ENCODE measurements at places on chromosomes 4 and X.
A peak's percentile ranks its signal among the peaks of the same experiment; 100 is the strongest.

- ATAC-seq = no peak
Measured at GRCh38 chr4:163042306-163042705, 124.4 kb downstream of the NAF1 start.

DNA sequence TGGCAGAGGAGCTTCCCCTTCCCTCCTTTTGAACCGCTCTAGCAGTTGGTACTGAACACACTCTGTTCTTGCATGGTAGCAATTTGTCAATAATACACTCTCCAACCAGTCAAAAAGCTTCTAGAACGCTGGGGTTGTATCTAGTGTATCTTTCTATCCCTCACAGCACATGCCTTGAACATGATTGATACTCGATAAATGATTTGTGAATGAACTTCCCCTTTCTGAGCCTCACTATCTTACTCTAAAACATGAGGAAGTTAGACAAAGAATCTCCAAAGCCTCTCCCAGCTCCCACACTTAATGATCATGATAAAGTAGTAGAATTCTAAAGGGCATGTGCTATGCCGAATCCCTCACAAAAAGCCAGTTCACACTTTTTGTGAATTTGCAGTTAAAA, 64.4 kb downstream of the DLG3 start:
- ATAC-seq = no peak

- ATAC-seq = no peak
Measured at GRCh38 chrX:21674430-21675186, 16.5 kb upstream of the KLHL34 start.

- peak; percentile 49 for ATAC-seq
Measured at GRCh38 chrX:136272325-136272724, 21.1 kb upstream of the MAP7D3 start.

DNA sequence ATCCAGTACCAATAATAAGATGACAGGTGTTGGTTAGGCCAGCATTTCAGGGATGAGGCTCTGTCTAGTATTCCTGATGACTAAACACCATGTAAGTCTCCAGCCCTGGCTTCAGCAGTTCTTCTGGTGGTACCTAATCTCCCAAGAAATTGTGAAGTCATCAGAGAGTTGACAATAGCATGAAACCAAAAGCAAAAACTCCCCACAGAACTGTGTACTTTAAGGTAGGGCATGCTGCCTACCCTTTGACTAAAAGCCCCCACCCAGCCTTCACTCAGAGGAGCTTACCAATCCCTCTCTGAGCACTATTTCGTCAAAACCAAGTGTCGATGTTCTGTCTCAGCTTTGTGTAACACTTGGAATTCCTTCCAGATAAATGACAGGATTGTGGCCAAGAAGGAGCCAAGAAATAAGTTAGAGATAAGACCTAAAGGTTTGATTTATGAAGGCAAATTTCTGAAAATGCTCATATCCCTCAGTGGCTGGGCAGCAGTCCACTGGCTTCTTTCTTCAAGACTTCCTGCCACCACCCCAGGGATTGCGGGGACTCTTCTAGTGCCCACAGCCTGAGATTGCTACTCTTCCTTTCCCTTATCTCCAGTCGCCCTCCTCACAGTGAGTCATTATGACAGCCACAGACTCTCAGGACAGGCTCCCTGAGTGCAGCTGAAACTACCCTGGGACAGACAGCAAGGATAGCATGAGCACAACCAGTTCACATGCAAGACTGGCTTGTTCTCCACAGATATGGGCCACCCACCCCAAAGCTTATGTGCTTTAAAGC, 67.3 kb upstream of the LHFPL1 start:
- no peak for ATAC-seq

Measured in SK-N-SH treated with all-trans-retinoic acid at 6 μM for 48 hours (cell line).